ENCODE measurements at places on chromosomes 11 and 22.

DNA sequence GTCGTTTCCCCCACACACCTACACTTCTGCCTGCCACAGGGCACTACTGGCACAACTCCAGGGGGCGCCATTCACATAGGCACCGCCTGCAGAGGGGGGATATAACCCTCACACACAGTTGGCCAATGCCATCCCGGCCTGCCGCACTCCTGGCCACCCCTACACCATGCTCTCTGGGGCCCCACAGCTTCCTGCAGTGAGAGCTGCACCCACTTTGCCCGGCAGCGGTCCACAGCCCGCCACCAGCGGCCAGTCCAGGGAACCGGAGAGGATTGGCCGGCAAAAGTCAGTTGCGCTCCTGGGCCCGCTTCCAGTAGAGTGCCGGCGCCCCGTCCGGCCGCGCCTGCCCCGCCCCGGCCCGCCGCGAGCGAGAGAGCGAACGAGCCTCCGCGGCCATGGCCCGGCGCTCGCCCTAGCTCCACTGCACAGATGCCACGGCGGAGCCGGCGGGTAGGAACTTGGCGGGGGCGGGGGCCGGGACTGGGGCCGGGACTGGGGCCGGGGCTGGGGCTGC is 25.6 kb upstream of the SUSD2 start:
- peak; percentile 72 for DNase-seq

DNA sequence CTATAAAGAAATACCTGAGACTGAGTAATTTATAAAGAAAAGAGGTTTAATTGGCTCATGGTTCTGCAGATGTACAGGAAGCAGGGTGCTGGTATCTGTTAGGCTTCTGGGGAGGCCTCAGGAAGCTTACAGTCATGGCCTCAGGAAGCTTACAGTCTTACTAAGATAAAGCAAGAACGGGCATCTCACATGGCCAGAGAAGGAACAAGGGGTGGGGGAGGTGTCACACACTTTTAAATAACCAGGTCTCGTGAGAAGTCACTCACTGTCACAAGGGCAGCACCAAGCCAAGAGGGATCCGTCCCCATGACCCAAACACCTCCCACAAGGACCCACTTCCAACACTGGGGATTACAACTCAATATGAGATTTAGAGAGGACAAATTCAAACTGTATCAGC is 192.8 kb upstream of the B3GAT1 start:
- peak; percentile 3 for DNase-seq

GRCh38 chr11:19276859-19277808 is 36.4 kb upstream of the E2F8 start:
- DNase-seq = no peak

GRCh38 chr22:38132794-38133193 is 22.3 kb upstream of the BAIAP2L2 start:
- no peak for DNase-seq

GRCh38 chr11:120236169-120237107 is 3.5 kb upstream of the POU2F3 start:
- no peak for DNase-seq

DNA sequence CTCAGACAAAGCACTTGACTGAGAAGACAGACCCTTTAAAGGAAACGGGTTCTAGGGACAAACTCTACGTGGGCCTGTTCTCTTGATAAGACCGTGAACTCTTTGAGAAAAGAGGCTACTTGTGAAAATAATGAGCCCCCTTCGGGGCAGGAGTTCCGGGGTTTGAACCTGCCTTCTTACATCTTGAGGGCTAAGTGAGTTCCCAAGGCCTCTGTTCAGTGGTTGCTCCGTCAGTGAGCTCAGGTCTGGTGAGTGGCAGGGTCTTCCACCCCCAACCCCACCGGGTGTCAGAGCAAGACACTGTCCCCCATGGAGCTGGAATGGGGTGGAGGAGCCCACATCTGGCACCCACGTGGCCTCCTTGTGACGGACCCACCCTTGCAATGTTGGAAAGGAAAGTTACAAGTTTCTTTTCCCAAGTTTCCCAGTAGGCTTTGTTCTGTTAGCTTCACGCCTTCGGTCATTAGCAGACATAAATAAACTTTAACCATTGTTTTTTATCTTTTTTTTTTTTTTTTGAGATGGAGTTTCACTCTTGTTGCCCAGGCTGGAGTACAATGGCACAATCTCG is 6.3 kb upstream of the SAMM50 start:
- no peak for DNase-seq

DNA sequence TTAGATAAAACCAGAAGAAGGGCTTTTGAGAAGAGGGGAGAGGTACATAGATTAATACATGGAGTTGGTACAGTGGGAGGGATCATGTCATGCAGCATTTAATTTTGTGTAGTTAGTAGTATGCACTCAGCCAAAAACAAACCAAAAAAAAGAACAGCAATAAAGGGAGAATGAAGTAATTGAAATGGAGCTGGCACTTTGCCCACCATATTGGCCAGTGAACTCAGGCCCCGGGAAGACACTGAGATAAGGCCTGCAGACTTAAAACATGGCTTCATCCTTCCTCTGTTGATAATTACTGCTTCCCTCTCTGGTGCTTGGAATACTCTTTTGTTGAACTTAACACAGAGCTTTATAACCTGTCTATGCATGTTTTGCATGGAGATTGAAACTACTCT is 3.1 kb downstream of the PANX1 start:
- DNase-seq = no peak

GRCh38 chr11:45362636-45363035 is 76.5 kb upstream of the SYT13 start:
- no peak for DNase-seq

- no peak for DNase-seq
These were observed 377.6 kb downstream of the CADM1 start for GRCh38 chr11:115126515-115127208.

- no peak for DNase-seq
These were observed 16.3 kb upstream of the VSIG10L2 start for GRCh38 chr11:125929445-125930075.

GRCh38 chr11:95486466-95486865 is 255.5 kb upstream of the SESN3 start:
- no peak for DNase-seq

DNA sequence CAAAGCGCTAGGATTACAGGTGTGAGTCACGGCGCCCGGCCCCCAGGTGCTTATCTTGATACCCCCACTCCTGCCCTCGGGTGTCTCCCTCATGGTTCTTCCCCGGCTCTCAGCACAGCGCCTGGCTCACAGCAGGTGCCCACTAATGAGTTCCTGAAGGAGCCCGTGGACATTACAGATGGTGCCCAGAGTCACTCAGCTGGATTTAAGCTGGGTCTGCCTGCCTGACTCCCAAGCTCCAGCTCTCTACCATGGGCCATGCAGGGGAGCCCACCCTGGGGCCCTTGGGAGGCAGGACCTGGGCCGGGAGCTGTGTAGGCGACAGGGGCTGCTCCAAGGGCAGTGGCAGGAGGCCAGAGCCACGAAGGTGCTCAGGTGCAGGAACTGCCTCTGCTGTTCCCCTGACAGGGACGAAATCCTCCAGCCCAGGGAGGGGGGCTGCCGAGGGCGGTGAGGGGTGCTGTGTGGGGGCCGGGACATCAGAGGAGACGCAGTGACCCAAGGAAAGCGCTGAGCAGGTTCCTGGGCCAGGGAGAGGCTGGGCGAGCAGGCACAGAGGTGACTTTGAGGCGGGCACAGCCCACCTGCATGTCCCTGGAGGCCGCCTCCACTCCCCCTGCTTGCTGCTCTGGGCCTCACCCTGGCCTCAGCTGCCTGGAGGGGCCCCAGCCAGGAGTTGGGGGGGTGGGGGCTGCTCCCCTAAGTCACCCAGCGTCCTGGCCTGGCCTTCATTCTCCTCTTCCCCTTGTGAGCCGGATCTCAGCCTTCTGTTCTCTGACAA is 14.6 kb upstream of the FLRT1 start:
- DNase-seq = no peak

GRCh38 chr22:23938328-23939016 is 22.5 kb downstream of the GSTT2B start:
- DNase-seq = no peak

DNA sequence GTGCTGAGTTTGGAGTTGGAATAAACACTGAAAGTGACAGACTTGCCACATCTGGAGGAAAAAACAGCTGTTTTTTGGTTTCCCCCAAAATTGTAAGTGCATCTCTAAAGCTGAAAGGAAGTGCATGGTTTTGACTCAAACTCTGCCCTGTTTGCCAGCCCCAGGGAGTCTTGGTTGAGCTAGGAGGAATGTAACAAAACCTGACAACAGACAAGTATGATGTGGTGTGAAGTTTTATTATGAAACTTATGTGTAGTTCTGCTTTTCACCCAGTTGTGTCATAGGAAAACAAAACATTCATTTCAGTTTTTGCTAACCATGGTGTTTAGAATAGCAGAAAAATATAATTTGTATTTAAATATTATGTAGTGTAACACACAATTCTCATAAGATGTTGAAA is 31.7 kb upstream of the PDE3B start:
- DNase-seq = no peak

DNA sequence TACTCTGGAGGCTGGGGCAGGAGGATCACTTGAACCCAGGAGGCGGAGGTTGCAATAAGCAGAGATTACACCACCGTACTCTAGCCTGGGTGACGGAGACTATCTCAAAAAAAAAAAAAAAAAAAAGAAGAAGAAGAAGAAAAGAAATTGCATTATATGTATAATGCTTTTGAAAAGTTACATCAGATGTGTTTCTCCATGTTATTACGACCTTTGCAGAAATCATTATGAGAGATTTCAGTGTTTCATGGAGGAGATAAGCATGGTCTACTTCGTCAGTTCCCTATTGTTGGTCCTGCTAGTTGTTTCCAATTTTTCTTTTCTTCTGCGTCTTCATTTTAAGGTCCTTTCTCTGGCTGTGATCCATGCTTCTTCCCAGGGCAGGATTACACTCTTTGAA is 3.0 kb downstream of the MIAT start:
- DNase-seq = no peak

- no peak for DNase-seq
These were observed 29.7 kb upstream of the EMSY start for GRCh38 chr11:76415073-76415472.

DNA sequence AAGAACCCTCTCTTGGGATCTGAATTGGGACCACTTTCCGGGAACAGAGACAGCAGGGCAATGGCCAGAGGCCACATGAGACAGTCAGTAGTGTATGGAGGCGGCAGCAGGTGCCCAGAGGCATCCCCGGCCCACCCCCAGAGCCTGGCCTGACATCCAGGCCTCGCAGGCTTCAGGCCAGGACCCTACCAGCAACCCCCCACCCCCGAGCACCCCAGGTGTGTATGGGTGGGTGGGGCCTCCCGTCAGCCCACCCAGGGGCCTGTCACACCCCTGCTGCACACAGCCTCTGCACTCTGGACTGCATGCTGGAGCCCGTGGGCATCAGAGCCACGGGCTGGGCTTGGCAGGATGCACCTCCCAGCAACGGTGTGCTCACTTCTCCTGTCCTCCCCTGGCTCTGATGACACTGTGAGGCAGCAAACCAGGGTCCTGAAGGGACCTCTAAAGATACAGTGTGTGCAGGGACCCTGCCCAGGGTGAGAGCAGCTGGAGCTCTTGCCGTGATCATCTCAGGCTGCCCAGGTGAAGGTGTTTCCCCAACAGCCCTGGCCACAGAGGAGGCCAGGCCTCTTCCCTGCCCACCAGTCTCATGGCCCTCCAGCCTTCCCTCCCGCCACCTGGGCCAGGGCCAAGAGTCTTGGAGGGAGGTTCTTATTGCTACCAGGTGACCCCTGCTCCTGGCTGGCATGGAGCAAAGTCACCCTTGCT is 88.8 kb upstream of the SEPTIN5 start:
- DNase-seq = no peak

GRCh38 chr22:49156662-49157285 is 670.9 kb downstream of the BRD1 start:
- no peak for DNase-seq

DNA sequence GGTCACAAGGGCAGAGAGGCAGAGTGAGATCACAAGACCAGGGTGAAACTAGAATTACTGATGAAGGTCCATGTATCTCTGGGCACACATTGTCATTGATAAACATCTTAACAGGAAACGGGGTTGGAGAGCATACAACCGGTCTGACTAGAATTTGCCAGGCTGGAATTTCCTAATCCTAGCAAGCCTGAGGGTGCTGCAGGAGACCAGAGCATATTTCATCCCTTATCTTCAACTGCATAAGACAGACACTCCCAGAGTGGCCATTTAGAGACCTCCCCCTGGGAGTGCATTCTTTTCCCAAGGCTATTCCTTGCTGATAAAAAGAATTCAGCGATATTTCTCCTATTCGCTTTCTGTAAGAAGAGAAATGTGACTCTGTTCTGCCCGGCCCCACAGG is 84.6 kb upstream of the IZUMO1R start:
- DNase-seq = no peak

- peak; percentile 85 for DNase-seq
These were observed 1.7 kb upstream of the DDX6 start for GRCh38 chr11:118792570-118793124.

DNA sequence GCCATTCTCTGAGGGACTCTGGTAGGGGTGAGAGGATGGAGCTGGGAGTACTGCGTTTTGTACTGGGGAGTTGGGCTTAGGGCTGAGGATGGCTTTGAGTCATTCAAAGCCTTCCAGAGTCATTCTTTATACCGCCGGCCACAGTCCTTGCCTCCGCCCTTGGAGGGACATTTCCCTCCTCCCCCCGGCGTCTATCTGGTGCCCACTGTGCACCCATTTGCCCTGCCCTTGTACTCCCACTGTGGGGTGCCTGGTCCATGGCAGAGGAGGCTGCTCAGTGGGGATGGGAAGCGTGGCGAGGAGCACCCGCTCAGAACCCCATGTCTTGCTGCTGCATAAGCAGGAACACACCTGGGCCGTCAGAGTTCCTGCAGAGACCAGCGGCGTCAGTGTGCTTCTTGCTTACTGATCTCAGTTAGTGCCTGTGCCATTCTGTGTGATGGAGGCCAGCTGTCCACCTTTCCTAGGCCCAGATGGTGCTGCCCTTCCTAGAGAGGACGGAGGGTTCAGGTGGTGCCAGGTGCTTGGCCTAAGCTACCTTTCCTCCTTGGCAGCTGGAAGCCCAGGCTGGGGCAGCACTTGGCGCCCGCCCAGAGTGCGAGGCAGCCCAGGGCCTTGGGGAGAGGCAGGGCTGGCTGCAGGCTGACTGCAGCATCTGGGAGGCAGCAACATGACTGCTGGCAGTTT is 23.3 kb upstream of the TMEM191C start:
- peak; percentile 4 for DNase-seq

- DNase-seq = no peak
These were observed 319.2 kb downstream of the MN1 start for GRCh38 chr22:27482402-27482801.

DNA sequence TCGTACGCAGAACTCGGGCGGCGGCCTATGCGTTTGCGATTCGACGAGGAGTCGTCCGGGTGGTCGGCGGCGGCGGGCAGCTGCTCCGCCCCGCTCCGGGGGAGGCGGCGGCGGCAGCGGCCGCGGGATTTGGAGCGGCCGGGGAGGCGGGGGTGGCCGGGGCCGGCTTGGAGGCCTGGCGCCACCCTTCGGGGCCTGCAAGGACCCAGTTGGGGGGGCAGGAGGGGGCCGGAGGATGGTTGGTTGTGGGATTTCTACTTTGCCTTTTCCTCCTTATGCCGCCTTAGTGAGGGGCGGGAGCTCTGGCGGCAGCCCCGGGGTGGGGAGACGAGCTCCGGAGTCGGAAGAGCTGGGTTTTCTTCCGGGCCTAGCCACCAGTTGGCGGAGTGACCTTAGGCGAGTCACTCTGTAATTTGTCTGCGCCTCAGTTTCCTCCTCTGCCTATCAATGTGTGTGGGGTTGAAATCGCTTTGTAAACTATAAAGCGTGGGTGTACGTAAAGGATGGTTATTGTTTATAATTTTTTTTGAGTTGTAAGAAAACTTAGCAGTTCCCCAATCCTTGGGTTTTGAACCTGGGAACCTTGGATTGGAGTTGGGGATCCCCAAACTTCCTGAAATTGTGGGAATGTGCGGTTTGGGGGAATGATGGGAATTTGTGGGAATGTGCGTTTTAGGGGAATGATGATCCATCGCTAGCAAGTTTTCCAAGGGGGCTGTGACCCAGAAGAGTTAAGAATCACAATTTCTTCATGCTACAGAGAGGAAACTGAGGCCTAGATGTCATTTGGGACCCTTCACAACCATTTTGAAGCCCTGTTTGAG is 679 bp downstream of the TUG1 start:
- peak; percentile 16 for DNase-seq

Measured in mucosa of gallbladder (tissue), 1 donor.